Activated T-cell treated with anti-CD3 and anti-CD28 coated beads, Interleukin-2, amount 50 U/mL, for 48 hours (primary cell): ENCODE measurements at places on chromosomes 7 and 10.

DNA sequence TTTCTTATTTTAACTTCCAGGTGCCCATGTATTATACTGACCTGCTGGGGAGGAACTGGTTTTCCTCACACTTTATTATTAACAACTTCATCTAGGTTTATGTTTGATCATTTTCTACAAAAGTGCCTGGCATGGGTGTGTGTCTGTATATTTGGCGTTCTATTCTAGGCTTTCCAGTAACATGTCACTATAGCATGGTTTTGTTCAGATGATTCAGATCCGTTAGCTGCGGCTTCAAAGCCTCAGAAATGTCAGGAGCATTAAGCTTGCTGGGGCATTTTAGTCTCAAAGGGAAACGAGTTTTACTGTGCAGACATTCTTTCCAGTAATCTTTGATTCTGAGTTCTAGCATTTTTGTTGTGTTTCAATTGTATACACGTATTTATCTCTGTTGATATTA is 2.3 kb downstream of the INPP5A start:
- DNase-seq: no peak

GRCh38 chr10:95458014-95458413 is 103.2 kb downstream of the SORBS1 start:
- DNase-seq: no peak

DNA sequence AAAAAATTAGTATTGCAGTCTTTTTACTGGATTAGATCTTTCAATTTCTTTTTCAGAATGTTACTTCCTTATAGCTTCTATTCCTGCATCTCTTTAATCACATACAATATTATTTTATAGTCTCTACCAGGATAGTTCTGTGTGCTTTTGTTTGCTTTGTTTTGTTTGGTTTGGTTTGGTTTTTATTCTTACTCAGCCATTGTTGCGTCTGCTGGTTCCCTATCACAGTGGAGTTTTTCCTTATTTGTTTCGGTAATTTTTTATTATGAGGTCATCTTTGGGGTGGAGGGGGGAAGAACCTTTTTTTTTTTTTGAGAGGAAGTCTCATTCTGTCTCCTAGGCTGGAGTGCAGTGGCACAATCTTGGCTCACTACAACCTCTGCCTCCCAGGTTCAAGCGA is 9.0 kb upstream of the BAIAP2L1 start:
- DNase-seq: no peak

DNA sequence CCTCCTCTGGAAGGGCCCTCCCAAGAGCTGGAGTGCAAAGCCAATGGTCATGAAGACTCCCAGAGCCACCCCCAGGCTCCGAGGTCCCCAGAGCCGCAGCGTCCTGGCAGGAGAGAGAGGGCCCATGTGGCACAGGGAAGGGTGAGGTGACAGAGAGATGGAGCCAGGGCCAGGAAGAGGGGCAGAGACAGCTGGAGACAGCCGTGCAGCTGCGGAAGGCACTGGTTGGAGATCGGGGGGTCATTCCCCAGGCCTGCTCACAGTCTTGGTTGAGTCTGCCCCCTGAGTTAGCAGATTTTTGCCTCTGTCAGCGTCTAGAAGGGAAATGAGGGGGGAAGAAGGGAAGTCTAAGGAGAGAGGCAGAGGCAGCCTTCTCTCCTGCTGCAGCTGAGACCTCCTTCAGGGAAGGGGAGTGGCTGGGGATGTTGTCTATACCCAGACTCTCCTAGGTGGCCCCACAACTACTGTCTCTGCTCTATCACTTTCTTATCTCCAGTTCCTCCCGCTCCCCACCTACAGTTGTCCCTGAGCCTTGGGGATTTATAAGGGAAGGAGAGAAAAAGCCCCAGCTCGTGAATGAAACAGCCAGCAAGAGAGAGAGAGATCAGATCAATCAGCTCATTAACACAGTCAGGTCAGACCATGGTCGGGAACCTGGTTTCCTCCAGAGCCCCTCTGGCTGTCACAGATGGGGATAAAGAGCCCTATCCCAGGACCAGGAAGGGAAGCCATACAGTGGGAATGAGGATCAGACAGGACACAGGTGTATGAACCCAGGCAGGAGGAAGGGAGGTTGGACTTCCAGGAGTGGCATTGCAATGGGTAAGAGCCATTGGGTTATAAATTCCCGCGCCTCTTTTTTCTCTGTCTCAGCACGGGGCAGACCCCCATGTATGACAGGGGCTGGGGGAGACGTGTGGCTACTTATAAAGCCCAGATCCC is 1.2 kb downstream of the GAL3ST4 start:
- no peak for DNase-seq

GRCh38 chr7:12064586-12065127 is 146.4 kb upstream of the TMEM106B start:
- DNase-seq: no peak

- DNase-seq: no peak
These were observed 35.9 kb downstream of the APBB1IP start for GRCh38 chr10:26474026-26474425.

- no peak for DNase-seq
These were observed 57.8 kb downstream of the COA1 start for GRCh38 chr7:43671521-43671920.

- DNase-seq: no peak
These were observed 1.8 kb upstream of the XPNPEP1 start for GRCh38 chr10:109924967-109925620.

DNA sequence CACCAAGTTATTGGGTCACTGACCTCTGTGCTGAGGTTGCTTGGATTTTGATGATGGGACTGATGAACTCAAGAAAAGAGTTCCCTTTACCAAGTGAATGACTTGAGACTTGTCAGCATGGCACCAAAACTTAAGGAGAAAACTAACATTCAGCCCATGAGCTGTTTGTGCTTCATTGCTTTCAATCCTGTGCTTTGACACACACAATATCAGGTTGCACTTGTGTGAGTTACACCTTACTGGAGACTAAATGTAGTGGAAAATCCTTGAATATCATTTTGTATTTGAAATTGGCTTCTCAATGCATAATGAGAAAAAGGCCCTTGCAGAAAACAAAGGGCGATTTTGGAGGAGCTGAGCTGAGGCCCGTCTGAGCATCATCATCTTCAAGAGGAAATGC is 2.7 kb downstream of the BAG3 start:
- DNase-seq: no peak

GRCh38 chr10:112962343-112962742 is 12.3 kb downstream of the TCF7L2 start:
- no peak for DNase-seq

- DNase-seq: no peak
These were observed 102.4 kb downstream of the SVIL start for GRCh38 chr10:29532256-29532878.

DNA sequence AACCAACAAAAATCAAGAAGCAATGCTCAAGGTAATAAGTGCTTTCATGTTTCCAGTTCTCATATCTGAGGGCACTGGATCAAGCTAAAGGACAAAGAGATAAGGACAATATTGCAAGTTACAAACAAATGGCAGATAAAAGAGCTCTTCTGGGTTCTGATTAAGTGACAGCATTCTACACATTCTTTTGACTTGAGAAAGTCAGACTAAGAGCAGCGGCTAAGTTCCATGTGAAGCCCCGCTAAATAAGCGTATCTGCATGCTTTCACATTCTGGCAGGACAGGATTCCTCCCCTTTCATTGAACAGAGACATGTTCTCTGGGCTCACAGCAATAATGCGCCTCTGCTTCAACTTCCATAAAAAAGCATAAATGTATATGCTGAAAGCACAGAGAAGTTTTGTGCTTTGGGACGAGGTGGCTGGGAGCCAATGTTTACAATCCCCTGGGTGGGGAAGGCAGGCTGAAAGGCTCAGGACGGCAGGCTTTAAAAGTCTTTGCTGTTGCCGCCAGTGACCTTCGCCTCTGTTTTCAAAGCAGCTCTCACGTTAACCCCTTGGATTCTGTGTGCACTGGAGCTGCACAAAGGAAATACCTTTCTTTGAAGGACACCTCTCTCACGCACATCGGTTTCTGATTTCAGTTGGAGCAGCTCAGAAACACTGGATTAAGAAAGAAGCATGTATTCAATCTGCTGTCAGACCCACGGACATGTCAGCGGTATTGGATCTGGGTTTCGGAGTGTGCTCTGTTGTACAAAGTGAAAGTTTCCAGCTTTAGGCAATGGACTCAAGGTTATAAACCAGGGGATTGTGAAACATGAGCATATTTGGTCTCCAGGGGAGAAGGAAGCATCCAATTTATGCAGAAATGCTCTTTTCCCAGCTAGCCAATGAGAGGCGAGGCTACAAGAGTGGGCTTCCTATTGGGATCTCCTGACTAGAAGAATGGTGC is 105.4 kb upstream of the FAM133B start:
- no peak for DNase-seq

DNA sequence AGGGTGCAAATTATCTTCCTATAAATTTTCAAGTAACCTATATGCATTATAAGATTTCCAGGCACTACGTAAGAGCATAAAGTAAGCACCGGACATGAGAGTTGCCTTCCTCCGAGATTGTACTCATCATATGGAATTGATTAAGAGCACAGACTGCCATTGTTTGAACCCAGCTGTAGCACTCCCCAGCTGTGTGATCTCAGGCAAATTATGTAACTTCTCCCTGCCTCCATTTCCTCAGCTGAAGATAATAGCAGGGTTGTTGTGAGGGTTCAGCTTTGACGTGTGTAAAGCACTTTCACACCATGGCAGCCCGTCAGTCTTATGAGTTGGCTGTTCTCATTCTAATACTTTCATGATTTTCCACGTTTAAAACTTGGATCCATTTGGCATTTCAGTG is 122.6 kb downstream of the ITIH5 start:
- no peak for DNase-seq

DNA sequence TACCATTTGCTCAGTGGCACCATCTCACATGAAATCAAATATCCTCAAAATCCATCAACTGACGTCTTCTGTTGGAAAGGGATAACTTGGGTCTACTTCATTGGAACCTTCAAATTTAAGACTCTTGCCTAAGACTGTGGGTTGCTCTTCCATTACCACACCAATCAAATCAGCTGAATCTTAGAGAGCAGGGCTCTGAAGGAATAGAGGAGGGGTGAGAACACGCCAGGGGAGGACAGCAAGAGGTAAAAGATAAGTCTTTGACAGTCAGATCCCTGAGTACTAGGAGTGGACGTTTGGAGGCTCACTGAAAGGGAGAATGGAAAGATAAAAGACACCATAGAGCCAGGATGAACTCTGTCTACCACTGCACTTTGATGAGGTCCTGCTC is 107.5 kb downstream of the CCDC71L start:
- no peak for DNase-seq

DNA sequence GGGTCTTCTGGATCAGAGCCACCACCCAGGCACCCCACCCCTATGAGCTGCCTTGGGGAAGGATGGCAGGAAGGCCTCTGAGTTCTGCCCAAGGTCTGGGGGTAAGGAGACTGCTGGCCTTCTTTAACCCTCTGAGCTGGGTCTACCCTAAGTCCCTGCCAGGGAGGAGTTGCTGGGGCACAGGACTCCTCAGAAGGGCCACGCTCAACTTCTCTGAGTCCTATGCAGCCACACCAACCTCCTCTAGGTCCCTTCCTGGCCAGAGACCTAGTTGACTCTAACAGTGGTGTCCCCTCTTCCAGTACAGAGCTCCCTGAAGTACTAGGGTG is 2.6 kb upstream of the NEURL1 start:
- no peak for DNase-seq

DNA sequence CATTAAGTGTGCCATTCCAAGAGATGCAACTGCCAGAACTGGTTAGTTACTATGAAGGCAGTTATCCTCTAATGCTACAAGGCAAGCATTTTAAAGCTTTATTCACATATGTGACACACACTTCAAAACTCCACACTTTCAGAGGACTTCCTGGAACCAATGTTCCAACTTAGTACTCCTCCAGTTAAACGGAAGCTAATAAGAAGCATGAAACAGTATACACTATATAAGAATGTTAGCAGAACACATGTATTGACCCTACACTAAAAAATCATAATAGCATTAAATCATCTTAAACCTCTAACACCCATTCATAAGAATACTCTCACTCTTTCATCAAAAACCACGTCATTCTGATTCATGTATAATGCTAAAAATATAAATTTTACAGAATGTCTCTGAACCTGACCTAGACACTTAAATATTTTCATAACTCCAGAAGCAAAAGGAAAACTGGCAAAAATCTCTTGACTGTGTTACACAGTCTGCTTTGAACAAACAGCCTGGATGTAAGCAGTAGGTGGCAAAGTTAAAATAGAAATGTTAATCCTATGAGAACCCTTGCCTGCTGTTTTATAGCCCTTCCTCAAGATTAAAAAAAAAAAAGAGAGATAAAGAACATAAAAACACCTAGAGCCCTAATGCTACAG is 135.0 kb downstream of the SEMA3C start:
- DNase-seq: no peak

- DNase-seq: peak; percentile 56
These were observed 91.1 kb upstream of the CARD11 start for GRCh38 chr7:3134745-3135144.

- peak; percentile 3 for DNase-seq
These were observed 73.2 kb downstream of the GRID1 start for GRCh38 chr10:86293396-86293791.

GRCh38 chr7:1920266-1920681 is 250.2 kb downstream of the ELFN1 start:
- DNase-seq: peak; percentile 43

GRCh38 chr10:17344206-17344605 is 110.2 kb downstream of the ST8SIA6 start:
- no peak for DNase-seq

- no peak for DNase-seq
These were observed 59.3 kb upstream of the IGFBP3 start for GRCh38 chr7:45980181-45980905.
